ENCODE measurements at places on chromosomes 6 and 20.

DNA sequence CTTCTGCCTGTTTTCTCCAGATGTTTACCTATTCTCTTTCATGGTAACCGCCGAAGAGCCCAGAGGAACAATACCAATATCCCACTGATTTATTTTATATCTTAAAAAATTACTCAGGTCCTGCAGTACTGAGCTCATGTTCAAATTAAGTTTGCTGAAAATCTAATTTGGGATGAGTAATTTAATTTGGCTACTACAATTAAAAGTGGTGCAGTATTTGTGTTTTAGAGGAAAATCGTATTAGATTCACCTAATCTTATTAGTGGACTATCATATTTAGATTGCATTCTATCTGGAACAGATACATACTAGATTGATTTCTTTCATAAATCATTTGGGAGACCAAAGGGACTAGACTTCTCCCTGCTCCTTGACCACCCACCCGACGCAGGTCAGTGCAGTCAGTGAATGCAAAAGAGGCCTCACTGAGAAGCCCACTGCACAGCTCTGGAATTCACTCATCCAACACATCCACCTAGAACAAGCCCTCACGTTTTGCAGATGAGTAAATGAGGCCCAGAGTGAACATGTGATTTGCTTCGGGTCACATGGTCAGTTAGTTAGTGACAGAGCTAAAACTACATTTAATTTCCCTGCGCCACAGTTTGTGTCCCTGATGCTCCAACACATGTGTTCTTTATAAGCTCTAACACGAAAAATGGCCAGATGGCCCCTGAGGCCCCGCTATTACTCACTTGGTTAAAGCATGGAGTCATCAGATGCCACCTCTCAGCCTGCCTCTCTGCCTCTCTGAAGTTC lies 101.8 kb downstream of the TRERF1 start:
- no peaks in the 10 kb centered on the region for H3K27me3 ChIP-seq
- H3K4me1 ChIP-seq = peaks cover 50% of the 10 kb centered on the region
- DNase-seq = peak; percentile 69
- H3K4me3 ChIP-seq = peak overlapping the region; percentile 71
- H3K36me3 ChIP-seq = peaks cover 21% of the 10 kb centered on the region

- no peaks in the 10 kb centered on the region for H3K36me3 ChIP-seq
- DNase-seq = no peak
- H3K27me3 ChIP-seq = peaks cover 15% of the 10 kb centered on the region
- H3K4me3 ChIP-seq = no peak overlapping the region
- no peaks in the 10 kb centered on the region for H3K4me1 ChIP-seq
These were observed 8.1 kb downstream of the CFAP61 start for GRCh38 chr20:20060234-20060998.

DNA sequence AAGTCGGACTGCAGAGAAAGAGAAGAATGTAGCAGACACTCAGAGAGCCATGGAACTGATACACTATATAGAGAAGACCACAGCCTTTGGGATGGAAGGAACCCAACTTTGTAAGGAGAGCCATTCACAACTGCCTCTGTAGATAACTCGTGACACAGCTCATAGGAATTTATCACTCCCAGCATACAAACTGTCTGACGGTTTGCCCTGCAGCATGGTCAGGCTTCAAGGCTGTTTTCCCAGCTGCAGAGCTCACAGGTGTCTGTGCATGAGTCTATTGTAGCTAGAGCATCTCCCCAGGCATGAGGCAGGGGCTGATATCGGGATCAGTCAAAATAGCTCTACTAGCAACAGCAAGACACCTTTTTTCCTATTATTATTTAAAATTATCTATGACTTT lies 130.5 kb upstream of the DTNBP1 start:
- no peaks in the 10 kb centered on the region for H3K4me1 ChIP-seq
- no peaks in the 10 kb centered on the region for H3K36me3 ChIP-seq
- no peak overlapping the region for H3K27ac ChIP-seq
- H3K4me3 ChIP-seq = no peak overlapping the region

DNA sequence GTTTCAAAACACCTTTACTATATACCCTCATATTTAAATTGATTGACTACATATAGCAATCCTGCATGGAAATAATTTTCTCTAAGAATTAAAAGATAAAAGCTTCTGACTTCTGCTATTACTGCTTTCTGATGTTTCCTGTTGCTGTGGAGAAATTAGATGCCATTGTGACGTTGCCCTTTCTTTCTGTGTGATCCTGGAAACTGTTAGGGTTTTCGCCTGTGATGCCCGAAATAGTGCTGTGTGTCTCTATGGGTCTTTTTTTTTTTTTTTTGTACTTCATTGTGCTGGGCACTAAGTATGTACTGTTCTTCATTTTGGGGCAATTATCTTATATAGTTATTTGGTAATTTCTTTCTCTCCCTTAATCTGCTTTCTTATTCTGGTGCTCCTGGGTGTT lies 205.0 kb downstream of the ARID1B start:
- no peaks in the 10 kb centered on the region for H3K36me3 ChIP-seq
- no peaks in the 10 kb centered on the region for H3K27me3 ChIP-seq

DNA sequence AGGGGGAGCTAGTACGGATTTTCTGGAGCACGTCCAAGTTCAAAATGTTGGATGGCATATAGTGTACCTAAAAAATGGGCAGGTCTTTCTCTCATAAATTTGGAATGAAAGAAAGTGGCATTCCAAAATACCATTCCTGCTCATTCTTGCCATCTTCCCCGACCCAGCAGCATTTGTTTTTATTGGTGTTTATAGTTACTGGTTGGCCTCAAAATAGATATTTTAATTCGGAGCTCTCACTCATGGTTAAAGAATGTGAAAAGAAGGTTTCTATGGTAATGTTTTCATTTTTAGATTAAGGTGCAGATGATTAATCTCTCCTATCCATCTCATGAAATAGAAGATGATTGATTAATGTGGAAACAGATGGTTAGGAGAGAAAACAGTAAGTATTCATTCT lies 204.5 kb downstream of the HIVEP2 start:
- peak overlapping the region; percentile 78 for H3K27ac ChIP-seq
- peaks cover 31% of the 10 kb centered on the region for H3K4me1 ChIP-seq
- no peaks in the 10 kb centered on the region for H3K36me3 ChIP-seq
- peaks cover 2% of the 10 kb centered on the region for H3K27me3 ChIP-seq
- peak; percentile 76 for DNase-seq

GRCh38 chr6:88910922-88911778 lies 52.3 kb downstream of the RNGTT start:
- peaks cover 29% of the 10 kb centered on the region for H3K4me1 ChIP-seq
- H3K27me3 ChIP-seq = no peaks in the 10 kb centered on the region
- peaks cover 16% of the 10 kb centered on the region for H3K36me3 ChIP-seq
- no peak overlapping the region for H3K27ac ChIP-seq
- peak; percentile 6 for DNase-seq
- no peak overlapping the region for H3K4me3 ChIP-seq

- H3K4me3 ChIP-seq = no peak overlapping the region
- no peak overlapping the region for H3K27ac ChIP-seq
- peaks cover 6% of the 10 kb centered on the region for H3K27me3 ChIP-seq
These were observed 251.1 kb upstream of the TBX18 start for GRCh38 chr6:85015396-85015990.

DNA sequence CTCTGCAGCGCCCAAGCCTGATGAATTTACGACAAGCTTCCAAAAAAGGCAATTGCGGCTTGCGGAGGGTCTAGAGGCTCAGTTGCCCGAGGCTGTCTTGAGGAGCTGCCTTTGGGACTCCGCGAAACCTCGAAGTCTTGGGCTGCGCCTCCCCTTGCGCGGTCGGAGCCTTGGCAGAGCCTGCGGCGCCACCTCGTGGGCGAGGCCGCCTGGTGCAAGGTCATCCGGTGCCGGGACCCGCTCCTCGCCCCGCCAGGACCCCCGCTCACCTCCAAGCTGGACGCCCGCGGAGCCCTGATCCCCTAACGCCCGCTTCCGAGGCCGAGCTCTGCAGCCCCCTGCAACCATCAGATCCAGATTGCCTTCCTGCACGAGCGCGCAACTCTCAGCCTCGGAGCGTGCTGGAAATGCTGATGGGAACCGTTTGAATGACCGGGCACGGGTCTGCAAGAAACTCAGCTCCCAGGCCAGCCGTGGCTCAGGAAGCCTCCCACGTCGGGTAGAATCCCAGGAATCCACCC lies 14.9 kb upstream of the FAM210B start:
- H3K4me3 ChIP-seq = peak overlapping the region; percentile 30
- peaks cover 21% of the 10 kb centered on the region for H3K27me3 ChIP-seq
- peak; percentile 18 for DNase-seq
- peaks cover 14% of the 10 kb centered on the region for H3K4me1 ChIP-seq

GRCh38 chr6:158488065-158488464 lies 71.8 kb upstream of the TMEM181 start:
- peak; percentile 95 for DNase-seq
- H3K27ac ChIP-seq = peak overlapping the region; percentile 91
- peak overlapping the region; percentile 68 for H3K4me3 ChIP-seq
- peaks cover 46% of the 10 kb centered on the region for H3K4me1 ChIP-seq
- H3K27me3 ChIP-seq = no peaks in the 10 kb centered on the region

DNA sequence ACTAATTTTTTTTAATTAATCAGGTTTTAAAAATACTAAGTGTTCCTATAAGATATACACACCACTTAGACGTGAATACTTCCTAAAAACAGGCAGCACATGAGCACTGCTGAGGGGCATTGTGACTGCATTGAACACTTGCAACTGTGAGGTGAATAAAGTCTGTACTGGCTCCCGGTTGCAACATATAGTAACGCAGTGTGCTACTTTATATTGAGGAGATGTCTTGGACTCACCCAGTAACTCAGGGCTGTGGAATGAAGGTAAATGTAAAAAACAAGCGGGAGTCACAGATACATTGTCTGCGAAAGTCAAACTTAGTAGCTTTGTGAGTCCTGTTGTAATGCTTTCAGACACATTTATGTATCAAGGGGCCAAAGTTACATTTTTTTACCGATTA lies 17.0 kb upstream of the HLA-A start:
- peaks cover 28% of the 10 kb centered on the region for H3K4me1 ChIP-seq
- peak overlapping the region; percentile 92 for H3K27ac ChIP-seq
- DNase-seq = no peak
- H3K36me3 ChIP-seq = no peaks in the 10 kb centered on the region

- peaks cover under 1% of the 10 kb centered on the region for H3K36me3 ChIP-seq
- H3K4me3 ChIP-seq = no peak overlapping the region
- peak overlapping the region; percentile 85 for H3K27ac ChIP-seq
These were observed 72.6 kb downstream of the HIVEP2 start for GRCh38 chr6:142872376-142872775.

DNA sequence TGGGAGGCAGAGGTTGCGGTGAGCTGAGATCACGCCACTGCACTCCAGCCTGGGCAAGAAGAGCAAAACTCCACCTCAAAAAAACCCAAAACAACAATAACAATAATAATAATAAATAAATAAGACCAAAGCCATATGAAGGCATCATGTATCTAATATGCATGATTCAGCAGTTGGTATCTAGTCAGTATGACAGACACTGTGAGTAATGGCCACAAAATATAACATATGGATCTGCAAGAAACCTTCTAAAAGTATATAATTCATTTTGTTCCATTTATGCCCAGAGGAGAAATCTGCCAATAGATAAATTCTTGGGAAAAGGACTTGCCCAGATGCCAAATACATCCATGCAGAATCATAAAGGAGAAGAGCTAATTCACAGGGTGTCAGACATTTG lies 252.3 kb downstream of the BTBD9 start:
- peaks cover 41% of the 10 kb centered on the region for H3K4me1 ChIP-seq
- H3K27ac ChIP-seq = 0 out of 2 replicates have a peak overlapping the region, but pooled peaks have one; percentile 42
- DNase-seq = no peak
- no peak overlapping the region for H3K4me3 ChIP-seq
- no peaks in the 10 kb centered on the region for H3K36me3 ChIP-seq
- H3K27me3 ChIP-seq = no peaks in the 10 kb centered on the region

- peaks cover 5% of the 10 kb centered on the region for H3K36me3 ChIP-seq
- no peaks in the 10 kb centered on the region for H3K4me1 ChIP-seq
- no peaks in the 10 kb centered on the region for H3K27me3 ChIP-seq
These were observed 509.3 kb upstream of the MAN1A1 start for GRCh38 chr6:119858901-119859300.

GRCh38 chr6:2852921-2853322 lies 11.3 kb upstream of the SERPINB1 start:
- H3K36me3 ChIP-seq = no peaks in the 10 kb centered on the region
- no peaks in the 10 kb centered on the region for H3K27me3 ChIP-seq
- no peak for DNase-seq
- peak overlapping the region; percentile 34 for H3K4me3 ChIP-seq
- H3K4me1 ChIP-seq = peaks cover 53% of the 10 kb centered on the region

DNA sequence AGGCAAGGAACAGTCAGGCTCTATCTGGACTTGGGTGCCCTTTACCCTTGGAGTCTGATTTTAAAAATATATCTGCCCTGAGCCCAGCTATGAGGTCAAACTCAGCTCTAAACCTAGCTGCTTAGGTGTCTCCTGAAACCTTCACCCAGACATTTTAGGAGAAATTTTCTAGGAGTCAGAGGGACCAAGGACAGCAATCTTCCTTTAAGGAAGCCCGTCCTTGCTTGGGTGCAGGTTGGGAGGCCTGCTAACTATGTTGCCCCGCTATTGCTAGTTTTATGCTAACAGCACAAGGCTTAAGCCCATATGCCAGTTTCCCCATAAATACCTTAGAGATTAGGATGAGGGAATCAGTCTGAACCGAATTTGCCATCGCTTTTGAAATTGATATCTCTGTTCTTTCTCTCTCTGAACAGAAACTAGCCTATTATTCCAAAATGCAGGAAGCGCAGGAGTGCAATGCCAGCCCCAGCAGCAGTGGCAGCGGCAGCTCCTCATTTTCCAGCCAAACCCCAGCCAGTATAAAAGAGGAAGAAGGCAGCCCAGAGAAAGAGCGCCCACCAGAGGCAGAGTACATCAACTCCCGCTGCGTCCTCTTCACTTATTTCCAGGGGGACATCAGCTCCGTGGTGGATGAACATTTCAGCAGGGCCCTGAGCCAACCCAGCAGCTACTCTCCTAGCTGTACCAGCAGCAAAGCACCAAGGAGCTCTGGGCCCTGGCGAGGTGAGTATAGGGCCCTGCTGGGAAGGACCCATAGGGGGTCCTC lies 2.6 kb downstream of the VGLL2 start:
- H3K36me3 ChIP-seq = no peaks in the 10 kb centered on the region
- no peak overlapping the region for H3K27ac ChIP-seq
- no peak overlapping the region for H3K4me3 ChIP-seq
- DNase-seq = no peak
- H3K4me1 ChIP-seq = peaks cover 9% of the 10 kb centered on the region
- peaks cover 60% of the 10 kb centered on the region for H3K27me3 ChIP-seq

DNA sequence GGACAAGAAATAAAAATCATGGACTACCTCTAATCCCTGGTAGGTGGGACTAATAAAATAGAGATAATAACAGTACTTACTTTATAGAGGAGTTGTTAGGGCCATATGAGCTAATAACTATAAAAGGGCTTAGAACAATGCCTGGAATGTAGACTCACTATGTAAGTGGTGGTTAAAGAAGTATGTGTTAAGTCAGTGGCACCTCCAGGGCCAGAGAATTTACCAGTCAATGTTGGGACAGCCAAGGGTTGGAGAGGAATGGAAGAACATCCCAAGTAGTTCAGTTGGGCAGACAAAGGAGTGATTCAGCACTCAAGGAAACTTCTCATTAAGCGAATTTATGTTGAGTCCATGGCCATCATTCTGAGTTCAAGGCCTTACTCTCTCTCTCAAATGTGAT lies 116.8 kb downstream of the OTOR start:
- H3K36me3 ChIP-seq = no peaks in the 10 kb centered on the region
- no peak overlapping the region for H3K4me3 ChIP-seq
- DNase-seq = no peak
- no peaks in the 10 kb centered on the region for H3K27me3 ChIP-seq
- H3K27ac ChIP-seq = no peak overlapping the region
